ENCODE measurements at places on chromosomes 7 and 10.

DNA sequence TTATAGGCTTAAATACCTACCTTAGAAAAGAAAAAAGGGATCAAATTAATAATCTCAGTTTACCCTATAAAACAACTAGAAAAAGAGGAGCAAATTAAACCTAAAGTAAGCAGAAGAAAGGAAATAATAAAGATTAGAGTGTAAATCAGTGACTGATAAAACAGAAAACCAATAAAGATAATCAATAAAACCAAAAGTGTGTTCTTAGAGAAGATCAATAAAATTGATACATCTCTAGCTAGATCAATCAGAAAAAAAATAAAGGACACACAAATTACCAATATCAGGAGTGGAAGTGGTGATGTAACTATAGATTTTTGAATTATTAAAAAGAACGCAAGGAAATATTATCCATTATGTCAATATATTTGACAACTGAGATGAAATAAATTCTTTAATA lies 69.2 kb upstream of the NAMPT start:
- DNase-seq = no peak

DNA sequence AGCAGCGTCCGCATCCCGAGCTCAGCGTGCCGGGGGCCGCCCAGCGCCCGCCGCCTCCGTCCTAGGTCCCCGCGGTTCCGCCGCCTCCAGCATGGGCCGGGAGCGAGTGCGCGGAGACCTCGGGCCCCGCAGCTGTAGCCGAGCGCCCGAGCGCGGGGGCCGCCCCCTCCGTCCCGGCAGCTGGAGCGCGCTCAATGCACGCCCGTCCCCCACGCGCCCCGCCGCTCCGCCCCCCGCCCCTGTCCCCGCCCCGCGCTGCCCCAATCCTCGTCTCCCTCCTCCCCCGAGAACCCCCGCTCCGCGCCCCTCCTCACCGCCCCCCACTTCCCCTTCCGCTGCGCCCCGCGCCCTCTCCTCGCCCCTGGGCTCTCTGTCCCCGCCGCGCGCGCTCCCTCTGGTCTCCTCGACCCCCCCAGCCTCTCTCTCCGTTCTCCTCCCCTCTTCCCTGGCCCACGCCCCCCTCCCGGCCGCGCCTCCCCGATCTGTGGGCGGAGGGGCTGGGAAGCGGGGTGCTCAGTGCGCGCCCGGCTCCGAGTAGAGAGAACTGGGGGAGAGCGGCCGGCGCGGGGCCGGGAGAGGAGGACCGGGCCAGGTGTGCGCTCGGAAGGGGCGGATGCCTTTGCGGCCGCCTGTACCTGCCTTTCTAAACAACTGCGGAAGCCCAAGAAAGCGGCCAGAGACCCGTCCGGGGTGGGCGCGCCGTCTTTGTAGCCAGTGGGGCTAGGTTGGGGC lies at the start of gene VIPR2:
VIPR2 (minus strand) TSS at position 110 of the 732 bp plus-strand sequence; CDS start at position 14, 96 bp downstream.
- DNase-seq = no peak

- no peak for DNase-seq
Observed at GRCh38 chr7:153507885-153508284, 544.3 kb upstream of the DPP6 start.

DNA sequence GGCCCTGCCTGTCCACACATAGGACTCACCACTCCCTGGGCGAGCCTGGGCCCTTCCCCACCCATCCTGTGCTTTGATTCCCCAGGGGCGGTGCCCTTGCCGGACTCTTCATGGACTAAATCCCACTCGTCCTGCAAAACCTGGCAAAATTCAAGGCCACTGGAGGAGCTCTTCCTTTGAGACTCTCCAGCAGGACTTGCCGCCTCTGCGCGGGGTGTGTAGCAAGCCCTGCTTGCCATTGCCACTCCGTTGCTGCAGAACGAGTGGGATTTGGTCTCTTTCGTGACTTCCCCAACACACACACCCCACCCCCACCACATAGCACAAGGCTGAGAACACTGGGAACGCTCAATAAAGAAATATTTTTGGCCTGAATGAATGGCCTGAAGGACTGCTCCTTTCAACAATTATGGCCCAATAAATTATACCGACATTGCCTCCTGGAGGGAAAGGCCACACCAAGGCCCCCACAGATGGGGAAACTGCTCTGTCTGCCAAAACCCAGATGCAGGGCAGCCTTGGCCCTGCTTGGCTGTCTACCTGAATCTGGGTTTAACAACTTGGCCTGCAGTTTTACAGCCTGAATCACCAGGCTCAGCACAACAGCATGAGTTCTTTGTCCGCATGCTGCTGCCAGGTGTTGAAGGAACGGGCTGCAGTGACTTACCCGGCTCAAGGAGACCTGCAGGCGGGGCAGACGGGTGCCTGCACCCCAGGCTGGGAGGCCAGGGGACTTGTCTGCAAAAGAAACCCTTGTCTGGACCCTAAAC lies 72.8 kb upstream of the KAT6B start:
- DNase-seq = peak; percentile 86

DNA sequence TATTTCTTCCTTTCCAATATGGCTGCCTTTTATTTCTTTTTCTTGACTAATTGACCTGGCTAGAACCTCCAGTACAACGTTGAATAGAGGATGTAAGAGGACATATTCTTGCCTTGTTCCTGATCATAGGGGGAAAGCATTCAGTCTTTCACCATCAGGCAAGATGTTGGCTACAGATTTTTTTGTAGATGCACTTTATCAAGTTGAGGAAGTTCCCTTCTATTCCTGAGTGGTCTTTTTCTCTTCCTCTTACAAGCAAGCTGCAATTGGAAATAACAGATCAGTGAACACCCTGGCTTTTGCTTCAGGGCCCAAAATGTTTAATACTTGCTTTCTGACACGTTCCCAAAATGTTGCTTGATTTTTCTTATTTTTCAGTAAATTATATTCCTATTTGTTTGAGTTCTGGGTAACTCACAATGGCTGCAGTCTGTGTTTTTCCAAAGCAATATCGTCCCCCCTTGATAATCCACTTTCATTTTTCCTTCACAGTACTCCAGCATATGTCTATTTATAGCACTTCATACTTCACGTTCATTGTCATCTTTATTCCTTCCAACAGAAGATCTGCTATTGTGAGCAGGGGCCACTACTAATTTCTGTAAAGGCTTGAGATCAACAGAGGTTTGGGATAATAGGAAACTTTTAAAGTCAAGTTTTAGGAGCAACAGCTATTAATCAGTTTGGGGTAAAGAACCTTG lies 11.7 kb downstream of the CPEB3 start:
- no peak for DNase-seq

GRCh38 chr10:18399158-18399557 lies 252.2 kb downstream of the NSUN6 start:
- DNase-seq = no peak

DNA sequence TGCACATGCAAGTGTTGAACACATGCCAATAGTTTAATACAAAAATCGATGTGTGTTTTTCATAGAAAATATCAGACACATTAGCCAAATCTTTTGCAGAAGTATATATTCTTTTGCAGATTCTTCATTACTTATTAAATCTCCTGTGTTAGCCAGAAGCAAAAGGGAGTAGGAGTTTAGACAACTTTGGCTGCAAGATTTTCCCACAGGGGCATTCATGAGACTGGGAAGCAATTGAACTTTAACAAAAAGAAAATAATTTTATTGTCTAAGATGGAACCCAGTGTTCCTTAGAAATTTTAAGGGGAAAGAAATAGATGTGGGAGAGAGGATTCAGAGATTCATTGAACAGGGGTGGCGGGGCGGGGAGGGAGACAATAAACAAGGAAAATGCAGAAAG lies 1336.0 kb downstream of the GATA3 start:
- no peak for DNase-seq

- DNase-seq = peak; percentile 16
Observed at GRCh38 chr10:33735464-33735923, 401.0 kb upstream of the NRP1 start.

DNA sequence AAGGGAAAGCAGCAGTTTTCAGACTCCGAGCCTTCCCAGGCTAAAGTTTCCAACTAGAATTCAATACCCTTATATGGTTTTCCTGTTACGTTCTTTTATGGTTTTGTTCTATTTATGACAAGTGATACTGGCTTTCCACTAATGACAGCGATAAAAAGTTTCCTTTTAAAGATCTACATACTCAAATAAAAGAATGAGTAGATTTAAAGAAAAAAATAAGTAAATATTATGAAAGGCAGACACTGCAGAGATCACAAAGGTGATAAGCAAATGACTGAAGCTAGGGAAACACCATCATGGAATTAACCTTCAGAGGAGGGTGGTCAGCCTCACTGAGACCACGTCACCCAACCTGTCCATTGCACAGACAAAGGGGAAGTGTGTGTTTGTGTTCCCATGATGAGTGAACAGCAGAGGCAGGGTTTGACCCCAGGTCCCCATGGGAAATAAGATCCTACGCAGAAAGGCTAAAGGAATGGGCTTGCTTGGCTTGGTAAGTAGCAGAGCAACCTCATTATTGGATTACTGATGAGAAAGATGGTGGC lies 4.0 kb downstream of the VSIR start:
- DNase-seq = no peak

- no peak for DNase-seq
Observed at GRCh38 chr7:107957436-107957835, 45.5 kb downstream of the LAMB1 start.

GRCh38 chr10:81498011-81498551 lies 376.9 kb upstream of the NRG3 start:
- DNase-seq = no peak

GRCh38 chr7:116802746-116803152 lies 59.6 kb upstream of the CAPZA2 start:
- no peak for DNase-seq

- DNase-seq = no peak
Observed at GRCh38 chr7:120337308-120337907, 64.4 kb downstream of the KCND2 start.

DNA sequence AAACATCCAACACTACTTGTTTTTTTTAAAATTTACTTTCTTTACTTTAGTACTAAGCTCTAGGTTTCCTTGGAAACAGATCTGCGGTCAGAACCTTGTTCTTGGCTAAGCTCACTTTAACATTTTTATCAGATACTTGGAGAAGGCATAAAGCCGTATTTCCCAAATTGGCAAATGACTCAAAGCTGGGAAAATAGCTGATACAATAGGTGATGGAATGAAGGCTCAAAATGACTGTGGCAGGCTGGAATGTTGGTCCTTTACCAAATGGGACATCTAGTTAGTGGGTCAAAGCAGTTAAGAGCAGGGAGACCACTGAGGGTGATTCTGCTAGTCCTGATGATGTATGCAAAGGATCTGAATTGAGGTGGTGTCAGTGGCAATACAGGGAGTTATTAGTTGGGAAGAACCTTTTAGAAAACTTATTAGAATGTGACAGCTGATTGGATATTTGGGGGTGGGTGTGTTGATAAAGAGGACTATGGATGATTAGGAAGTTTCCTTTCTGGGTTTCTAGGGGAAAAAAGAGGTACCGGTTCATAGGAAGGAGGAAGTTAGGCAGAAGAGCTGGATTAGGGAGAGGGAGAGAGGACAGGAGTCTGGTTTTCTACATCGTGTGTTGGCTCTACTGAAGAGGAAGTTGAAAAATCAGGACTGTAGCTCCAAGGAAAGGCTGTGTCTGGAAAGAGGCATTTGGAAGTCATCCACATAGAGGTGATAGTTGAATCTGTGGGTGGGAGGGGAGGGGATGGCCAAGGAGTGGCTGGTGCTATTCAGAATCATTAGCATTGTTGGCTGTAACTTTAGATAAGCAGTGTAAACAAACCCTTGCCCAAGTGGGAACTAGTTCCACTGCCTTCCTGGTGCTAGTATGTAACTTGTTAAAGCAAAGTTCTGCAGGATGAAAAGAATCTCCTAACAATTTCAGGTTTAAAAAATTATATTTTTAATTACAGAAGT lies 13.1 kb downstream of the PLCE1 start:
- peak; percentile 79 for DNase-seq

DNA sequence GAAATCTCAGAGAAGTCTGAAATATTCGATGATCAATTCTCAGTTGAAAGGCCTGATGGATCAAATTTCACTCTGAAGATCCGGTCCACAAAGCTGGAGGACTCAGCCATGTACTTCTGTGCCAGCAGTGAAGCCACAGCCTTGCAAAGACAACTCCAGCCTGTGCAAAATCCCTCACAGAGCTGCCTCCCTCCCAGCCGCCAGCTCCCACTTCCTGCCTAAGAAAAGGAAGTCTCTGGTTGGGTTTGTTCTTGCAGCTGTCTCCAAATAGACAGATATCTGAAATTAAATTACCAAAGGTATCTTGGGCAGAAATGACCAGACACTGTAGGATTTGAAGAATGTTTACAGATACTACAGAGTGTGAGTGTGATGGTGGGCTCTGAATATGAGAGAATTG lies 43.4 kb upstream of the PRSS58 start:
- no peak for DNase-seq

GRCh38 chr10:29970576-29970975 lies 88.8 kb downstream of the JCAD start:
- DNase-seq = no peak

DNA sequence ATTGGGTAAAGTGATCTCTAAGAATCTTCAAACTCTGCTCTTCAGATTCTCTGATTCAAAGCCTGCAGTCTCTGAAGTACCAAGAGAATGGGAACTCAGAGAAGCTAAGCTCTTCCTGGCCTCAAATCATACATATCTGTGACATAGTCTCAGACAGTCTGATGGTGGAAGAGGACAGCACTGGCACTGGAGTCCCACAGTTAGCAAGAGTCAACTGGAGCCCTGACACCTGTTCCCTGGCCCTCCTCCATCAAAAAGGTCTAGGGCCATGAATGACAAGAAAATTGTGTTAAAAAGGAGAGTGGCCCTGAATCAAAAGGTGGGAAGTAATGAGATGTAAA lies 37.7 kb downstream of the PRSS2 start:
- no peak for DNase-seq

GRCh38 chr10:49767752-49768151 lies 5.6 kb upstream of the OGDHL start:
- DNase-seq = no peak

DNA sequence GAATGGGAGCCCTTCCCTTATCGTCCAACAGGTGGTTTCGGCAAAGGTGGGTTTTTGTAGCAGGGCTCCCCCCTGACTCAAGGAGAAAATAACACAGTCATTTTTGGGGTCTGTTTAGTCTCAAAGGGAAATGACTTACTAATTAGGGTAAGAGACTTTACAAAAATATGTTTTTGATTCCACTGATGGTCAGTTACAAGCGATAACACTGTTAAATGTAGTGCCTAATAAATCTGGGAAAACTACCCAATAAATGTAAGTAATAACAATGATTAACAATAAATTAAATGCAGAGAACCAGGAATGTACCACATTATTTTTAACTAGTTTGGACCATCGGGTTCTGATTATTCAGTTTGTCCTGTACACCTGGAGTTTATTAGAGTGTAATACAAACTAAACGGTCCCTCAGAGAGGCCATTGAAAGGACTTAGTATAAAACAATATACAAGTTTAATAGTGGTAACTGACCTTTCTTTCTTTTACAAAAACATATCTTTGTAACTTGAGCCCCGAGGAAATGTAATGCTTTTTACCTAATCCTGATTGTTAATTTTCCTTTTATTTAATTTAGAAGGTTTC lies 216.2 kb upstream of the HABP2 start:
- DNase-seq = no peak

- DNase-seq = no peak
Observed at GRCh38 chr10:95343573-95343972, 52.8 kb upstream of the PDLIM1 start.

All from GM04503 (cell line).